SW 1271 (cell line): ENCODE measurements at places on chromosomes 16 and 17.
A peak's percentile ranks its signal among the peaks of the same experiment; 100 is the strongest.

DNA sequence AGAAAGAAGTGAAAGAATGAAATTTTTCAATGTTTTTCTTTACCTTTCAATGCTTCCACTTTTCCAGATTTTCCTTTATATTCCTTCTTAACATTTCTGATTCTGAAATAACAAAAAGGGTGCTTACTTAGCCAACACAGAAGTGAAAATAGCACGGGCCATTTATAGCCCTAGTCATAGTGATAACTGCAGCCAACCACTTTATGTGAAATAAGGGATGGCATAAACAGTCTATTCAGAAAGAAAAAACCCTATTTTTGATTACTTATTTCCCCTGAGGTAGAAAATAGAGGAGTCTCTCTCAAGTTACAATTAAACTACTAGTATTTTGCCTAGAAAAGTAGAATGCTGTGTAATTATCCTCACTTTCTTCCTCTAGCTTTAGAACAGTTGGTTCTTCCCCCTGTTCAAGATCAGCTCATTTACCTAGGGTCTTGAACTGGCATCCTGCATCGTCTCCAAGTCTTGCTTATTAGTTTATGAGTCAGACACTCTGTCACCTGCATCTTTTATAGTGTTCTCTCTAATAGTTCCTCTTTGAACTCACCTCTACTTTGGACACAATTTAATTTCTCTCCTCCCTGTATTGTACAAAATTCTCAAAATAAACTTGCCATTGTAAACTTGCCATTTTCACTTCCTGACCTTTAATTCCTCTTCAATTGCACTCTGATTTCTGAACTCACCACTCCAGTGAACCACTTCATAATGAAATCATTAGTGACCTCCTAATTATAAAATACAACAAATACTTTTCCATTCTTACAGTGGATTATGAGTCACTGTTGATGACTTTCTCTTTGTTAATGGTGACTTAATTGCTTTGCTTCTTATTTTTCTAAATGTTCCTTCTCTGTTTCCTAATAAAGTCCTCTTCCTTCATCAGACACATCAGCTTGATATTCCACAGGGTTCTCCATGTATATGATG is 23.6 kb downstream of the ABCA6 start:
- DNase-seq: no peak

- DNase-seq: no peak
Measured at GRCh38 chr17:34178092-34178491, 77.0 kb upstream of the CCL2 start.

GRCh38 chr17:66240013-66240412 is 10.8 kb upstream of the APOH start:
- DNase-seq: no peak

GRCh38 chr16:10776280-10776679 is 32.6 kb downstream of the NUBP1 start:
- no peak for DNase-seq

DNA sequence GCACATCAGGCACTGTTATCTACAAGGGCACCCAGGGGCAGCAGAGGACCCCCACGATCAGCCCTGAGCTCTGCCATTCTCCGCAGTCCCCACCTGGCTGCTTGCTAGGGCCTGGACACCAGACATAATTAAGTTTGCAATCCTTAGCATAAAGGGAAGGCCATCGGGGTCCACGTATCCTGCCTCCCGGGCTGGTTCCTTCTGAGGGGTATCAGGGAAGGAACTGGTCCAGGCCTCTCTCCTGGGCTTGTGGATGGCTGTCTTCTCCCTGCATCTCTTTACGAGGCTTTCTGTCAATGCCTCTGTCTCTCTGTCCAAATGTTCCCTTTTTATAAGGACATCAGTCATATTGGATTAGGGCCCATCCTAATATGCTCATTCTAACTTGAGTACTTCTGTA is 77.8 kb downstream of the CYLD start:
- DNase-seq: no peak

DNA sequence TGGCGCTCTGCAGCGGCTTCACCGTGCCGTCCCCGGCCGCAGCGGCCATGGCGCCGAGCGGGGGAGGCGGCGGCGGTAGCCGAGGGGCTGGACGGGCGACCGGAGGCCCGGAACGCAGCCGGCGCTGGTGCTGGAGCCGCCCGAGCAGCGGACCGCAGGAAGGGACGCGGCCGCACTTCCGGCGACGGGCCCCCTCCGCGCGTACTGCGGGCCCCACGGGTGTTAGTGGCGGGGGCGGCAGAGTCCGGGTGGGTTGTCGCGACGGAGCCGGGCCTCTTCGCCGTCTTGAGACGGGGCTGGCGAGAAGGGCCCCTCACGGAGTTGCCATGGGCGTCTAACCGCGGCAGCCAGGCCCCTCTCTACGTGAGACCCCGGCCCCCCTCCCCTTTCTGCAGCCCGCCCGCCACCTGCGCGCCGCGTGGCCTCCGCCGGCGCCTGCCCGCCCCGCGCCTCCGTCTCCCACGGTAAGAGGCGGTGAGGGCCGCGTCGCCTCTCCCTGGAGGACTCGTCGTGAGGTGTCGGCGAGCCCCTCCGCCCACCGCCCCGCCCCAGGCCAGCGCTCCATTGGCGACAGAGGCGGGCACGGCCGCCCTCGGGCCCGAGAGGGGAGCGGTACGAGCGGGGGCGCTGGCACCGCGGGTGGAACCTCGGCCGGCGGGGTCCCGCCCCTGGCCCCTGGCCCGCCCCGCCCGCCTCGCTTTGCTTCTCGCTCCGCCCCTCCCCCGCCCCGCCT is at the start of the genes VPS9D1 and ZNF276:
Gene VPS9D1, minus strand, starts transcription at position 86 of the 733 bp plus-strand sequence. Its CDS starts 37 bp downstream, at position 49.
Gene ZNF276, plus strand, starts transcription at position 725 of the 733 bp plus-strand sequence. CDS start 104 bp downstream, outside the sequence.
- peak; percentile 80 for DNase-seq

DNA sequence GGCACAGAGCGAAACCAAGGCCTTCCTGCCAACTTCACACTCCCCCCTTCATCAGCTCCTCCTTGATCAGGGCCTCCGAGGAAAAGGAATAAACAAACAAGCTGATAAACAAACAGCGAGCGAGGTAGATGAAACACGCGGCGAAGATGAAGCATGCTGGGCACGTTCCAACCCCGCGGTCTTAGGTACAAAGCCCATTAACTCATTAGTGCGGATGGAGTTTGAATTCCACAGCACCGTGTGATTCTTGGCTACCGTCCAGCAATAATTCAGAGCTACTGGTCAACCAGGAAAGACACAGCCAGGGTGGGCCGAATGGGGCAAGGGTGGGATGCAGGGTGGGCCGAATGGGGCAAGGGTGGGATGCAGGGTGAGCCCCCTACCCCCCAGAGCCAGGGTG is 67.3 kb downstream of the RBFOX3 start:
- no peak for DNase-seq

DNA sequence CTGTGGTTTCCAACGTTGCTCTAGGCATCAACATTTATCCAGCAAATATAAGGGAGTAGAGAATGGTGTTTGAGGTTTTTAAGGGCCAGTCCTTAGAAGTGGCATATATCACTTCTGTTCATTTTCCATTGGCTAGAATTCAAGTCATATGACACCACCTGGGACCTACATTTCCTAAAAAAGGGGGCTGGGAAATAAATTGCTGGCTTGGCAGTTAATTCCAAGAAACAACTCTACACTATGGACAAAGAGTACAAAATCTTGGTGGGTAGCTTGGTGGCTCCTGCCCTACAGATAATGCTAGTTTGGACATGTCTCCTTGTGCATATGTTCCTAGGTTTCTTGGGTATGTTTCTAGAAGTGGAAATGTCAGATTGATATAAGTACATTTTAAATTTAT is 7.6 kb downstream of the PPM1E start:
- DNase-seq: no peak

DNA sequence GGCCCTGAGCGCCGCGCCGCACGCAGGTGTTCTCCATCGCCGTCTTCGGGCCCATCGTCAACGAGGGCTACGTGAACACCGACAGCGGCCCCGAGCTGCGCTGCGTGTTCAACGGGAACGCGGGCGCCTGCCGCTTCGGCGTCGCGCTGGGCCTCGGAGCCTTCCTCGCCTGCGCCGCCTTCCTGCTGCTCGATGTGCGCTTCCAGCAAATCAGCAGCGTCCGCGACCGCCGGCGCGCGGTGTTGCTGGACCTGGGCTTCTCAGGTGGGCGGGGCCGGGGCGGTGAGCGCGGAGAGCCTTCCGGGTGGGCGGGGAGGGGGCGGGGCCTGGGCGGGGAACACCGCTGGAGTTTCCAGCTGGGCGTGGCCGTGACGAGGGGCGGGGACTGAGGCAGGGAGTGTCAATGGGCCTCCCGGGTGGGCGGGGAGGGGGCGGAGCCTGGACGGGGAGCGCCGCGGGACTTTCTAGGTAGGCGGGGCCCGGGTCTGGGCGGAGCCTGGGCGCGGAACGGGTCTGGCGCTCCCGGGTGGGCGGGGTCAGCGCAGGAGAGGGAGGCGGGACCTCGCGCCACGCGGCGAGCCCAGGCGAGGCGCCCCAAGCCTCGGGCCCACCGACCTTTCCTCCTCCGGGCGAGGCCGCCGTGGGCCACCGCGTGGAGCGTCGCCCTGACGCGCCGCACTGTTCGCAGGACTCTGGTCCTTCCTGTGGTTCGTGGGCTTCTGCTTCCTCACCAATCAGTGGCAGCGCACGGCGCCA is 2.4 kb downstream of the SYNGR3 start:
- DNase-seq: peak; percentile 8

GRCh38 chr16:56625943-56626654 is 518 bp downstream of the MT1E start:
- peak; percentile 23 for DNase-seq

GRCh38 chr16:52103791-52104190 is 443.2 kb downstream of the TOX3 start:
- DNase-seq: no peak

DNA sequence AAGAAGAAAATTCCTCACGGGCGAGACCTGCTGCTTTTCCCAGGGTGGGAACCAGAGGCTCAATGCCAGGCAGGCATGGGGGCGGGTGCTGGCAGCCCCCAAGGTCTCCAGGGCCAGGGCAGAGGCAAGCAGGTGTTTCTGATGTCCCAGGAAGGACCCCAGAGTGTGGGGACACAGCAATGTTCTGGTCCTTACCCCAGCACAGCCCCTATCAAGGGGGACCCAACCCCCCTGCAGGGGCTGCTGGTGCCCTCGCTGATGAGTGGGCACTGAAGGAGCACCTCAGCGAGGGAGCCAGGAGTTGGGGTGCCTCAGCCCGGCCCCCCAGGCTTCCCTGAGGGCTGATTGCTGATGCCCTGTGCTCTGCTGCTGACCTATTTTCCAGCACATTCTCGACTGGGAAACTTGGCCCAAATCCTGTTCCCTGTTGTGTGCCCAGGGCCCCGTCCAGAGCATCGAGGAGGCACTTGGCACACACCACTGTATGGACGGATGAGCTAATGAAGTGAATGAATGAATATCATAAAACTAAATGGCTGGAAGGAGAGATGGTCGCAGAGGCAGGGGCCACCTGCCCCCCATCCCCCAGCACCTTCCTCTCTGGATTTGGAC is 2.8 kb downstream of the DBNDD1 start:
- no peak for DNase-seq

DNA sequence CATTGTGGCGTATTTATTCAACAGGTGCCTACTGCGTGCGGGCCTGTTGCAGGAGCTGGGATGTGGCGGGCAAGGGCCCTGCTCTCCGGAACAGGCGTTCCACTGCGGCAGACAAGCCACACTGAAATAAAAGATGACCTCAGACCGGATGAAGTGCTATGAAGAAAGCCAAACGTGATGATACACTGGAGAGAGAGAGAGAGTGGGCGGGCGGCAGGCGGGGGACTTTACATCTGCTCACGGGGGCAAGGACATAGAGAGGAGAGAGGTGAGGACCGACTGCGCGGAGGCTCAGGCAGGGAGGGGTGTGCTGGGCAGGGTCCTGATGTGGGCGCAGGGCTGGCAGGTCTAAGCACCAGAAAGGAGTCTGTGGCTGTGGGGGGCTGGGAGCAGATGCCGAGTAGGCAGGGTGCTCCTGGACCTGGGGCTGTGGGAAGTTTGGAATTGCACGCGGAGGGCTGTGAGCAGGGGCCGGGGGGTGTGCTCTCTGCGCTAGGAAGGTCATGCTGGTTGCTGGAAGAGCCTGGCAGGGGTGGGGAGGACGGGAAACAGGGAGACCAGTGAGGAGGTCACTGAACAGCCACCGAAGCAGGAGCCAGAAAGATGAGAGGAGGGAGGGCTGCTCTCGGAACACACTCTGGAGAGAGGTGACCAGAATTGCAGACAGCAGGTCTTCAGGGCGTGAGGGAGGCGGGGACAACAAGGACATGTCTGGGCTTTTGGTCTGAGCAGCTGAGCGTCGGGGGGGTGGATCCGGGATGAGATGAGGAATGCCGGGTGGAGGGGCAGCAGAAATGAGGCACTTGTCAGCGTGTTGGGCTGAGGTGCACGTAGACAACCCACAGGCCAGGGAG is 9.9 kb downstream of the MXRA7 start:
- no peak for DNase-seq

DNA sequence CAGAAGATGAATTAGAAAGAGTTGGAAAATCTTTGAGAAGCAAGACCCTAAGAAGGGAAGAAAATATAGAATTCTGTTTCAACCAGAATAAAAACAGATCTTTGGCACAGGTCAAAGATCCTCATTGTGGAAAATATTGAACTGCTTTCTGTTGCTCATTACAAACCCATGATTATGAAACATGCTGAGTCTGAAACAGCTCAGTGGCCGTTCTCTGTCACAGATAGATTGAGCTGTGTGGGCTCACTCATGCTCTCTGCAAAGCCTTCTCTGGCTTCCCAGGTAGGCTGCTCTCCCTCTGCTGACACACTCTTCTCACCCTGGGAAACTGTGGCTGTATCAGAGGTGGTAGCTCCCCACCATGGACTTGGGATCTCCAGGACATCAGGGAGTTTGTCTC is 3.4 kb upstream of the KRT38 start:
- DNase-seq: no peak

DNA sequence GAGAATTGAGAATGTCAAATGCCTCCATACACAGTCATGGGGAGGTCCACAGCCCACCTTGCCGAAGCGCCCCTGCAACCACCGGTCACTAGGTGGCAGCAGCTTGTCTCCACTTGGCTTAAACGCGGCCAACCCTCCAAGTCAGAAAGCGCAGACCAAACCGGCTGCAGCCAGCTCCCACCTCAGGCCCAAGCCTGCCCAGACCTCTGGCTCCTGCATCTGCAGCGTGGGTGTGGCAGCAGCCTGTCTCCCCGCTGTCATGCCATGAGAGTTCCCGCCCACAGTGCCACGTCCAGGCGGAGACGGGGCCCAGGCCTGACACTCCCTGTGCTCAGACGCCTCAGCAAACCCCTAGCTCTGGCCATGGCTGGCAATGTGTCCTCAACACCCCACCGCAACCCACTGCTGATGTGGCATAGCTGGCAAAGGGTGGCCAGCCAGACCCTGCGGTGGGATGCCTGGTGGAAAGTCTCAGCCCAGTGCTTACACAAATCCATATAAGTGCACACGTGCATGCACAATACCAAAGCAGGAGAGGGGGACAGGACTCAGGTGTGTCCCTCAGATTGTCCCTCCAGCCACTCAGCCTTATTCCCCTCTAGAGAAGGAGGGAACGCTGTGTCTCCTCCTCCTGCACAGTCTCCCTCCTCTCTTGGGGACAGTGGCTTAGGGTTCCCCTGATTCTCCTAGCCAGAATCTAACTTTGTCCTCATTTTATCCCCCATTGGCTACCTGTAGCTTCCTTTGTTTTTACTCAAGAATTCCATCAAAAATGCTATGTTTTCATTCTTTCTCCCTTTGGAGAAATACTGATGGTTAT is 10.9 kb downstream of the COPZ2 start:
- peak; percentile 71 for DNase-seq

DNA sequence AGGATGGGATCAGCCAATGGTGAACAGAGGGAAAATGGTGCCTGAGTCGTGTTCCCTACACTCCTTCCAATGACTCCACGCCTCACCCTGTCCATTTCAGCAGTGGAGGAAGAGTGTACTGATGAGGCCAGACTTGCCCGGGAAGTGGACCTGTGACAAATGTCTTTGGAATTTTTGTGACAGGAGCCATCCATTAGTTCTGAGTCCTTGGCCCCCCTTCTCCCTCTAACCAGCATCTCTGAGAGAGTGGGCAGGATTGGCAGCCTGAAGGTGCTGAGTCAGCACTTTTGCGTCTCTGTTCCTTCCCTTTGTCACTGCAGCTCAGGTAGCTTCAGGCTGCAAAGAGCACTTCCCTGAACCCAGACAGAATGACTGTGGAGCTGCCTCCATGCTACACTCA is 30.8 kb downstream of the BEAN1 start:
- DNase-seq: no peak
